Stimulated activated CD8-positive, alpha-beta memory T cell treated with anti-CD3 and anti-CD28 coated beads, Interleukin-4, amount 100 ng/mL, for 1 hour (primary cell): ENCODE measurements at places on chromosomes 2 and 18.
A peak's percentile ranks its signal among the peaks of the same experiment; 100 is the strongest.

DNA sequence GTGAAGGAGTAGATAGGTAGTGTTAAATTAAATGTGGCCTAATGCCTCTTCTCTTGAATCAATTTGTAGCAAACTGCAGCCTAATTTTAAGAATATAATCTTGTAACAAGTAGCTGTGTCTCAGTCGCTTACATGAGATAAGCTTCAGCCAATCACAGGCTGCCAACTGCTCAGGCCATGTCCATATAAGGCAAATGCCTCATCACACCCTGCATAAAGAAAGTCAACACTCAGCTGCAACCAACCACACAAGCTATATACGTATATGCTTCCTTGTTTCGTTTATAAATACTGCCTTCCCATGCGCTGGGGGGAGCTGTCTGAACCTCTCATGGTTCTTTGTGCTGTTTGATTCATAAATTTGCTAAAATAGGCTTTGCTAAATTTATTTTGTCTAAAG is 476.3 kb downstream of the TRIB2 start:
- DNase-seq: no peak

DNA sequence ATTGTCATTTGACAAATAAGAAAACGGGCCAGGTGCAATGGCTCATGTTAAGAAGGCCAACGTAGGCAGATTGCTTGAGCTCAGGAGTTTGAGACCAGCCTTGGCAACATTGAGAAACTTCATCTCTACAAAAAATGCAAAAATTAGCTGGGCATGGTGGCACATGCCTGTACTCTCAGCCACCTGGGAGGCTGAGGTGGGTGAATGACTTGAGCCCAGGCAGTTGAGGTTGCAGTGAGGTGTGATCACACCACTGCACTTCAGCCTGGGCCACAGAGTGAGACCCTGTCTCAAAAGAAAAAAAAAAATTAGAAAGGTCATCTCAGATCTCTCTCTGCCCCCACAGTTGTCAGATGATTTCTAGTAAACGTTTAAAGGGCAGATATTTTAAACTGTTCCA is 4.4 kb downstream of the SESTD1 start:
- DNase-seq: no peak

- DNase-seq: no peak
These were observed 6.1 kb downstream of the GPR17 start for GRCh38 chr2:127651971-127652550.

DNA sequence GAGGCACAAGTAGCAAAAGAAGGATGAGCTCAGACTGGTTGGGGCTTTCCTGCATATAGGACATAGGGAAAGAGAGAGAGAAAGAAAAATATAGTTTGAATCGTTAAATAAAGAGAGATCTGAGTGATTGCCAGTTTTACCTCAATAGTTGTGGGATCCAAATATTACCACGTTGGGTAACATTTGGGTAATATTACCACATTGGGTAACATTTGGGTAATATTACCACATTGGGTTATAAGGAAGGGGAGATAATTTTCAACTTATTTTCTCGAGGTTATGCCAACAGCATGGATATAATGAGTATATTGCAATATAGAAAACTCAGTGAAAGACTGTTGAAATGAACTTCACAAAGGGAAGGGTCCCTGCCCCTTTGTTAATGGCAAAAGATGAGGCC is 20.7 kb downstream of the SP140 start:
- DNase-seq: no peak

GRCh38 chr2:151869291-151869690 is 41.1 kb upstream of the ARL5A start:
- DNase-seq: no peak

- no peak for DNase-seq
These were observed 61.1 kb upstream of the LPIN2 start for GRCh38 chr18:3074087-3074486.

GRCh38 chr18:59358712-59359575 is at the start of gene LMAN1:
Gene LMAN1 (minus strand): TSS chr18:59359265. CDS start chr18:59359244, 21 bp downstream.
- DNase-seq: peak; percentile 67

DNA sequence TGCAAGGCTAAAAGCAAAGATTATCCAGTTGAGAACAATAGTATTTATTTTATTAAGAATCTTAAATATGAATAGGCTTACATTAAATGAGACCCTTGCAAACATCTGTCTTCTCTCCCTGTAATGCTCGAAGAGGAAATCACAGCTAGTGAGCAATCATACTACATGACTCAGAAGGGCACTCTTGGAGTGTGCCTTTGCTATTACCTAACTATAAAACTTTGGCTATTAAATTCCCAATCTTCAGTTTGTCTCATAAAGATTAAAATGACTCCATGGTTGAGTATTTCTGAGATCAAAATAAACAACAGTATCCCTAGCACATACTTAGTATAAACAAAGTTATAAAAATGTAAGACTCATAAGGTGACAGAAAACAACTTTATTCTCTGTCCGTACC is 296.9 kb downstream of the KCNJ3 start:
- no peak for DNase-seq

- DNase-seq: no peak
These were observed 144.5 kb upstream of the DLX2 start for GRCh38 chr2:172247203-172247602.

DNA sequence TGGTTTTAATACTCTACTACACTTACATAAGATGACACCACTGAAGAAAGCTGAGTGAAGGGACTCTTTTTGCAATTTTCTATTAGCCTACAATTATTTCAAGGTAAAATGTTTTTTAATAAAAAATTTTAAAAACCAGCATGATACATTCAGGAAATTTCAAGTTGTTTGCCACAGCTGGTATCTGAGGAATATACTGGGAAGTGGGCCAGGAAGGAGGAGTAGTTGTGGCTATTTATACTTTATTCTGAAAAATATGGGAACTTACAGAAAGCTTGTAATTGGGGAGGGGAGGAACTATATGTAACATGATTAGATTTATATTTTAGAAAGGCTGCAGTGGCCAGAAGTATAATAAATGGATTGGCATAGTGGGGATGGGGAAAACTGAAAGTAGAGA is 40.8 kb downstream of the WDR35 start:
- DNase-seq: no peak

- no peak for DNase-seq
These were observed 133.7 kb downstream of the CBLN2 start for GRCh38 chr18:72410399-72410798.

DNA sequence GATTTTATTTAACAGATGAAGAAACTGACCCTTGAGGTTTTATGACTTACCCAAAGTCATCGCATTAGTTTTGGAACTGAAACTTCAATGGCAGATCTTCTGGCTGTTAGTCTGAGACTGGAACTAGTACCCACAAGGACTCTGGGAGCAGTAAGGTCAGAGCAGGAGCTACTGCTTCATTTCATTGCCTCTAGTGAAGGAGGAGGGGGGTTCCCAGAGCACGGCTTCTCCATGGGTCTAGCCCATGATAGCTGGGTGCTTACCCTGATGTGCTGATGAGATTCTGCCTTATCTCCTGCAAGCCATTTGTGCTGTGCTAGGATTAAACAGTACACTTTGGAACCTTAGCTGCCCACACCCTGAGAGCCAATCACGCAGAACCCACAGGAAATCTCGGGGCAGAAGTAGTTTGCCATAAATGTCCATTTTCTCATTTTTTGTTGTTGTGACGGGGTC is 5.4 kb upstream of the RNASEH1 start:
- DNase-seq: no peak

DNA sequence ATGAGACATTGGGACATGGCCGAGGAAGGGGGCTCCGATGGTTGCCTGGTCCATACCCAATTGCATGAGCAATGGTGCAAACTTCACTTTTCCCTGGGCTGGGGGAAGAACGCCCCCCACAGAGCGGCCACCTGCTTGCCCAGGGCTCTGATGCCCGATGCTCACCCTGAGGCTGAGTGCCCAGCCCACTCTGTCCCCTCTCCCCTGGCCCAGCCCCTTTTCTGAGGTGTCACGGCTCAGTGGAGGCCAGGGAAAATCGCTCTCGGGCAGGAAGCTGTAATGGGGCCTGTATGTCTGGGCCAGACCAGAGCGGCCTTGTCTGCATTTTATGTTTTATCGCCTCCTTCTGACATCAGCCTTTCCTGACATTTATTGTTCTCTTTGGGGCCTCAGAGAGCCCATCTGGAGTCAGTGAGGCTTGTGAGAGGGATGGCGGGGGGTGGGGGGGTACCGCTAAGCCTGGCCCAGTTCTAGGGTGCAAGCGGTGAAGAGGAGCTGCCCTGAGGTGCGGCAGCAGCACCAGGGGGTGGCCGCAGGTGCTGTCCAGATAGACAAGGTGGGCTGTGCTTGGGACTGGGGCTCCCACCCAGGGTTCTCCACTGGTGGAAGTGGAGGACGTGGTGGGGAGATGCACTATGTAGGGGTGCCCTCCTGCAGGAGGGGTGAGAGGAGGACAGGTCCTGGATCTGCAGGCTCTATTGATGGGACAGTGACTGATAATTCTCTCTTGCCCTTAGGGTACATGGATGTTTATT is 46.2 kb downstream of the INHBB start:
- no peak for DNase-seq
